ENCODE measurements at places on chromosomes 2 and 18. TPM values are rescaled to one million over a fixed set of nuclear protein-coding genes. Genes with fewer than 3 reads are reported as not detected.

DNA sequence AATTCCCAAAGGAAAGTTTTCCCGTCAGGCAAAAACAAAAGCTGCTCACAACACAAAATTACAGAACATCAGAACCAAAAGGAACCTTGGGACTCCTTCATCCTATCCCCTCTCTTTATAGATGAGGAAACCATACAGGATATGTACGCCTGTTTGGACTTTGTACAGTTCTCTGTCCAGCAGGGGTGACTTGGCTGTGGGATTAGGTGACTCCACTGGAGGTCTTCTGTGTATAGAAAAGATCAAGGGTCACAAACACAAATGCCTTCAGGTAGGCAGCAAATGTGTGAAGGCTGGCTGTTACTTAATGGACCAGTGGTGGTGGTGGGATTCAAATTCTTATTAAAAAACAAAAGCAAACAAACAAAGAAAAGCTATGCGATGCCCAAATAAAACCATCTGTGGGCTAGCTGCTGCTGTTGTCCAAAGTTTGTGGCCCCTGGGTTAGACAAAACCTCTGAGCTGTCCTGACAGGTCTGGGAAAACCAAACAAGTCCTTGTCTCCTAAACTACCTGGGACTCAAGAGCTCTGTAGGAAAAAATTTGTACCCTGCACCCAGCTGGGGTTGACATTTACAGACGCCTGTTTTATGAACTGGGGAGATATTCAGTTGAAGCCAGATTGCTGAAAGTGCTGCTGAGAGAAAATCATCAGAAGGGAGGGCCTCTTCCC lies 1.3 kb upstream of the CEP68 start:
- no peak for DNase-seq

- DNase-seq: peak; percentile 22
These were observed 13.6 kb upstream of the IL1RN start for GRCh38 chr2:113113807-113114206.

- DNase-seq: peak; percentile 83
These were observed 752 bp downstream of the MGAT4A start for GRCh38 chr2:98730053-98730706.

GRCh38 chr2:44086629-44087028 lies 82.0 kb upstream of the PPM1B start:
- no peak for DNase-seq

GRCh38 chr2:150144546-150145298 lies 342.7 kb downstream of the RND3 start:
- no peak for DNase-seq

DNA sequence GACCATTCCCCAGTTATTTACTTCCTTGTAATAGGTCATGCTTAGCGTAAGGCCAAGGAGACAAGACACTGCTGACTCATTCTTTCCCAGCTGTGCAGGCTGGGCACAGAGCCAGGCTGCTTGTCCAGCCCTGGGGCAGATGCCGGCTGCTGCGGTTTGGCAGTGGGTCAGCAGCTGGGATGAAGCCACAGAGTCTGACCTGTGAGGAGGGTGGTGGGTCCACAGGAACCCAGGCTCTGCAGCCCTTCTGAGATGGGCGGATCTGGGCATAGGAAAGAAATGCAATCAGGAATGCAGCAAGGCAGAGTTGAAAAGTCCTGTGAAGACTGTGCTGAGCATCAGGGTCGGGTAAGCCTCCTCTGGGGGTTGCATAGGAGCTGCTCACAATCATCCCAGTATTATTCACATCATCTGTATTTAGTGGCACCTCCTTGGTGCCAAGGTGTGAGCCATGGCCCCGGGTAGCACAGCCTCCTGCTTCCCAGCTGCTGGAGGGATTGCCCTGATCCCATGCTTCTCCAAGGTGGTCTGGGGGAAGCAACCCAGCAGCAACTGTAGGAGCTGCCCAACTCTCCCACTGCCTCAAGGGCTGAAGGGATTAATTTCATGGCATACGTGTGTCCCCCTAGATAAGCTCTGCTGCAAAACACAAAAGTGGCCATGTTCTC lies 139.0 kb downstream of the DDX1 start:
- peak; percentile 94 for DNase-seq

Gene CD207
- not detected for total RNA-seq

DNA sequence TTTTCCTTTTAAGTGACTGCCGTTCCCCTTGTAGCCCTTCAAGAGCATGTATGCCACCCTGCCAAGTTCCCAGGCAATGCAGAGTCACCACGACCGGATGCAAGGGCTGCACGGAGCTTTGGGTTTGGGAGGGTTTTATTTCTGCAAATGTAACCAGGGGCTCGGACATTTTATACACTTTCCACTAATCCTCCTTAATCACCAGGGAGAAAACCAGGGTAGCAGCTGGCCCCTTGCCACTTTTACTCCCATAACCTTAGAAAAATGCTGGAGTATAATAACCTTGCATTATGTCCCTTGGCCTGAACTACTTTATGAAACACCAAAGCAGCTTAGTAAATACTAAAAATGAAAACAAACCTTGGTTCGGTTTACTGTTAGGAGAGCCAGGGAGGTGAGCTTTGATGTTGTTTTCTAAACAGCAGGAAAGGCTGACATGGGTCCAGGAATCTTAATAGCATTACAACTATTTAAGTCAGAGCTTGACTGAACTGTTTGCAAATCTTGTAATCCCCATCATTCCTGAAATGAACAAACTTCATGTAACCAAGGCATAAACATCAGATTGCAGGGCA lies 152.8 kb upstream of the RIOK3 start:
- DNase-seq: no peak

GRCh38 chr2:6602471-6602870 lies 263.2 kb downstream of the CMPK2 start:
- DNase-seq: no peak

DNA sequence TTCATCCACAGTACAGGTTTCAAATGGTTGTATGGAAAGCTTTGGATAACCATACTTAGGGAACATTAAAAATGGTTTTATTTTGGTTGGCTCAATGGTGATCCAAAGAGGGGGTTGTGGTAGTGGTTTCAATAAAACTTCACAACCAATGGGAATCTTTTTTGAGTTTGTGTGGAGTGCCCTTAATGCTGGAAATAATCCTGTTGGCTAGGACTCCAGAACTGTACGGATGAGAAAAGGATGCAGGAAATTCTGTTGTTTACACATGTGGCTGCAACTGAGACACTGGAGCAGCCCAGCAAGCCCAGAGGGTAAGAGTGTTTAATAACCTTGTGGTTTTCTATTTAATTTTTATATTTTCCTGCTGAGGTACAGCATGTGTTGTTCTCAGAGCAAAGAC lies at the start of gene CCDC102B:
Gene CCDC102B (plus strand): TSS at position 210 of the 400 bp plus-strand sequence. CDS start 38,684 bp downstream, outside the sequence.
- DNase-seq: no peak

GRCh38 chr2:209146682-209147320 lies 277.0 kb upstream of the MAP2 start:
- DNase-seq: no peak

Gene SLC16A14
- not detected for total RNA-seq

- no peak for DNase-seq
These were observed 72.2 kb downstream of the COA5 start for GRCh38 chr2:98535971-98536677.

Gene UGT1A5
- total RNA-seq: 0.37 TPM

DNA sequence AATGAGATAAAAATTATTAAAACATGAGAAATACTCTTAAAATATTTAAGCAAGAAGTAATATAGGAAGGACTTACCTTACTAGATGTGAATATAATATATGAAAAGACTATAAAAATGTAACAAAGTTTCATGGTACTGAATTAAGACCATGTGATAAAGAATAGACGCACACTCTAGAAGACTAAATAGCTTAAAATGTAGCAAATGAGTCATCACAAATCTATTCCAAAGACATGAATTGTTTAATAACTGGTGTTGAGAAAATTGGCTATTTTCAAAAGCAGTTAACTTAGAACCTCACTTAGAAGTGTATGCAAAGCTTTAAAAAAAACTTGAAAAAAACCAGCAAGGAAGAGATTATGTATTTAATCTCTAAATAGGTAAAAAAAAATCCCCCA lies 64.1 kb downstream of the POLE4 start:
- no peak for DNase-seq

Gene COL4A3
- total RNA-seq: 2.9 TPM

- DNase-seq: no peak
These were observed 21.9 kb downstream of the ELMOD3 start for GRCh38 chr2:85376291-85377065.

GRCh38 chr2:133432778-133433177 lies 135.5 kb downstream of the NCKAP5 start:
- no peak for DNase-seq

DNA sequence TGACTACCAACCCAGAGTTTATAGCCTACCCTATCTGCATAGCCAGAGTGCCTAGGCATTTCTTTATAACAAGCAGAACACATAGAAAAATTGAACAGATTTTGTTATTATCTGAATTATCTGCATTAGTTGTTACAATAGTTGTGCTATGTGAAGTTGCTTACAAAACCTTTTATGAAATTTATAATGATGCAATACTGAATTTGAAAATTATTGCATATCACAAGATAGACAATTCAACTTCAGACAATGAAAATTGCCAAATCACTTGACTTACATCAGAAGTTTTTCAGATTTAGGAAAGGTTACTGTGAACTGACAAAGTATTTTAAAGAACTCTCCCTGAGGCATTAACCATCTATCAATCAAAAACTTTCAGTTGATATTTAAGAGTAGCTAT lies 437.9 kb upstream of the PIK3C3 start:
- no peak for DNase-seq

All from stomach (tissue), 19 donors.